ENCODE measurements at places on chromosomes 2 and 18. TPM values are rescaled to one million over a fixed set of nuclear protein-coding genes. Genes with fewer than 3 reads are reported as not detected.

- no peak for DNase-seq
Measured at GRCh38 chr2:186717320-186718007, 23.6 kb downstream of the FAM171B start.

DNA sequence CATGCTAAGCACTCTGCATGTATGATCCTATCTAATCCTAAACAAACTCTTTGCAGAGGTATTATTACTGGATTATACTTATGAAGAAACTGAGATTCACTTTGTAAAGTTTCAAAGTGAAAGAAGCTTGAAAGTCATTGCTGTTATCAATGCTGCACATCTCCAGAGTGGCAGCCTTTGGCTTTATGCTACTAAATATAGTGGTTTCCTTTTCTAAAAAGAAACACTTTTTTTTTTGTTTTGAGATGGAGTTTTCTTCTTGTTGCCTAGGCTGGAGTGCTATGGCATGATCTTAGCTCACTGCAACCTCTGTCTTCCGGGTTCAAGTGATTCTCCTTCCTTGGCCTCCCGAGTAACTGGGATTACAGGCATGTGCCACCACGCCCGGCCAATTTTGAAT, 114.9 kb upstream of the RAB27B start:
- no peak for DNase-seq

- DNase-seq = no peak
Measured at GRCh38 chr2:40273734-40274182, 178.1 kb downstream of the SLC8A1 start.

- DNase-seq = peak; percentile 63
Measured at GRCh38 chr2:68849579-68850030, 21.6 kb downstream of the BMP10 start.

GRCh38 chr2:101416609-101417008, 29.3 kb upstream of the CREG2 start:
- no peak for DNase-seq

The ZSCAN30 gene
- total RNA-seq = 7.5 TPM

The MITD1 gene
- 17.4 TPM for total RNA-seq

Measured in SJSA1 (cell line).